ENCODE measurements at places on chromosomes 7 and 10.

DNA sequence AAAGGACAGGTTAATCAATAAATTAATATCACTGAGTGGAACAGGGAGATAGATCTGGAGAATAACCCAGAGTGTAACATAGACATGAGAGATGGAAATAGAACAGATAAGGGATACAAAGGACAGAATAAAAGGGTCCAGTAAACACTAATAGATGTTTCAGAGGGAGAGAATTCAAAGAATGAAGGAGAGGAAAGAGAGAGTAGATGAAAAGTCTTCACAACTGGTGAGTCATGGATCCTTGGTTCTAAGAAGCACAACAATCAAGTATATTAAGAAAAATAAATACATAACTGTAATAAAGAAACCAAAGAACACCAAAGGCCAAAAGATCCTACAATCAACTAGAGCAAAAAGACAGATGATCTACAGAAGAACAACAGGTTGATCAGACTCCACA, 66.3 kb downstream of the BEND7 start:
- DNase-seq, result no peak

- peak; percentile 42 for DNase-seq
Observed at GRCh38 chr10:118356628-118357027, 14.5 kb upstream of the FAM204A start.

DNA sequence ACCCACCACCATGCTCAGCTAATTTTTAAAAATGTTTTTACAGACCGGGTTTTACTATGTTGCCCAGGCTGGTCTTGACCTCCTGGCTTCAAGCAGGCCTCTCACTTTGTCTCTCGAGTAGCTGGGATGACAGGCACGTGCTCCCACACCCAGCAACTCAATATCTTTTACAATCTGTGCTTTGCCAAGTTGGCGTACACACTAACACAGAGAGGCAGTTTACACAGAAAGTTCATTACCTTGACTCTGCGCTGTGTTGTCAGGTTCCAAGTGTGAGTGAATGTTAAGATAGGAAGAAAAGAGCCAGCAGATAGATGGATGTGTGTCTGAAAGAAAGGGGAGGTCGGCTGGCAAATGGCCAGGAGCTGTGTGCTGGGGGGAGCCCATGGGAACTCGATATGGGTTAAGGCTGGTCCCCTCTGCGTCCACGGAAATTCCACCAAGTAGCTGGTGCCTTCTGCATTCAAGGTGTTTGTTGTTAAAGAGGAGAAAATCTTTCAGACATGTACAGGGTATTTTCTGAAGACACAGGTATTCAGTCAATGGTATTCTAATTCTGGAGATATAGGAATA, 299.8 kb downstream of the CAMK1D start:
- no peak for DNase-seq

- DNase-seq, result no peak
Observed at GRCh38 chr10:70055550-70055949, 2.9 kb downstream of the MACROH2A2 start.

DNA sequence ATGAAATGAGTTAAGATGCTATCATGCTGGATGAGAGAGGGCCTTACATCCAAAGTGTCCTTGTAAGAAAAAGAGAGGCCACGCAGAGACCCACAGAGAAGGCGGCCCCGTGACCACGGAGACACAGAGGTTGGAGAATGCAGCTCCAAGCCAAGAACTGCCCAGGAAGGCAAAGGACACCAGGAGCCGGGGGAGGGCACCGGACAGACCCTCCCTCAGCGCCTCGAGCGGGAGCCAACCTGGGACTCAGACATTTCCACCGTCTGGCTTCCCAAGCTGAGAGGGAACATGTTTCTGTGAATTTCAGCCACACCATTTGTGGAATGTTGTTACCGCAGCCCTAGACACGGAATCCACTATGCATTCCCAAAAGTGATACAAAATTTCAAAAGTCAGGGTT, 22.9 kb downstream of the TCERG1L start:
- no peak for DNase-seq

- peak; percentile 88 for DNase-seq
Observed at GRCh38 chr7:25857376-25858067, 294.5 kb upstream of the NFE2L3 start.

DNA sequence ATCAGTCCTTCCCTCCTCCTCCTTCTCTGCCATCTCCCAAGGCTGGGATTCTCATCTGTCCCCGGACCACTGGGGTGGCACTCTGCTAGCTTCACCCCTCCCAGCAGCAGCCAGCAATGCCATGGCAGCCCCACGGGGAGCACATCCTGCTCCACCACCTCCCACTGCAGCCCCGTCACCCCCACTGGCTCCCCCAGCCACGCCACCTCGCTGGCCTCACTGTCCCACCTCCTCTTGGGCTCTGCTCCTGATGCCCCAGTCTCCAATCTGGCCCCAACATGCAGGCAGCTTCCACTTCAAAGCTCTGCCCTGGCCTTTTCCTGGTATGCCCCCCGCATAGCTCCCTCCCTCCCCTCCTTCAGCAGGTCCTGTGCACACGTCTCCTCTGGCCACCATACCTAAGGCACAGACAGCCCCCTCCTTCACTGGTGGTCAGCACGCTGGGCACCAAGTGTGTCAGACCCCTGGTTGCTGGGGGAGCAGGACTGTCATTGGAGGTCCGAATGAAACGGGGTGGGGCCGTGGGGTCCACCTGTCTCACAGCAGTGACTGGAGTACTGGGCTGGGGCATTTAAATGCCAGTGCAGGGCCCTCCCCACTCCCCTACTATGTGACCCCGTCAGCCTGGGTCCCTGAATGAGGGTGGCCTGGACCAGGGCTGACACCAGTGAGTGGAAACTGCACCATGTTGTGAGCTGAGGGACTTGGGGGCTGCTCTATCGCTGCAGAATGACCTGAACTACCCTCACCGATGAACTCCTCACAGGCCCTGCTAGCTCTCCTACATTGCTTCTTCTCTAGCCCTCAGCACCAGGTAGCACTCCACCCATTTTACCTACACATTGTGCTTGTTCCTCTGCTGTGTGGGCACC, 38.7 kb downstream of the RASGEF1A start:
- DNase-seq, result no peak

Data from DMS153 (cell line).